ENCODE measurements at places on chromosomes 6 and 20.

DNA sequence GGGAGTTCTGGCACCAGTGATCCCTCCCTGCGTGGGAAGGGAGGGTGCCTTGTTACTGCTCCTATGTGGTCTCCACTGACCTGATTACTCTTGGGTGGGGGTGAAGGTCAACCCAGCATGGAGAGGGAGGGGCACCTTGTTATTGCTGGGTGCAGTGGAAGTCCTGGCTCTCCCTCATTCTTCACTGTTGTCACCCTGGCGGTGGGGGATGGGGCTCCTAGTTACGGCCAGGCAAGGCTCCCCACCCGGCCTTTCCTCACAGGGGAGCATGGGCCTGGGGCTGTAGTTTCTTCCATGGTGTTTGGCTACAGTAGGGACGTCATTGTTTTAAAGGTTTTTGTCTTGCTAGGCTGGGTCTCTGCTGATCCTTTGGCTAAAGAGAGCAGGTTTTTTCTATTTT is 40.8 kb downstream of the PACSIN1 start:
- no peak for DNase-seq

DNA sequence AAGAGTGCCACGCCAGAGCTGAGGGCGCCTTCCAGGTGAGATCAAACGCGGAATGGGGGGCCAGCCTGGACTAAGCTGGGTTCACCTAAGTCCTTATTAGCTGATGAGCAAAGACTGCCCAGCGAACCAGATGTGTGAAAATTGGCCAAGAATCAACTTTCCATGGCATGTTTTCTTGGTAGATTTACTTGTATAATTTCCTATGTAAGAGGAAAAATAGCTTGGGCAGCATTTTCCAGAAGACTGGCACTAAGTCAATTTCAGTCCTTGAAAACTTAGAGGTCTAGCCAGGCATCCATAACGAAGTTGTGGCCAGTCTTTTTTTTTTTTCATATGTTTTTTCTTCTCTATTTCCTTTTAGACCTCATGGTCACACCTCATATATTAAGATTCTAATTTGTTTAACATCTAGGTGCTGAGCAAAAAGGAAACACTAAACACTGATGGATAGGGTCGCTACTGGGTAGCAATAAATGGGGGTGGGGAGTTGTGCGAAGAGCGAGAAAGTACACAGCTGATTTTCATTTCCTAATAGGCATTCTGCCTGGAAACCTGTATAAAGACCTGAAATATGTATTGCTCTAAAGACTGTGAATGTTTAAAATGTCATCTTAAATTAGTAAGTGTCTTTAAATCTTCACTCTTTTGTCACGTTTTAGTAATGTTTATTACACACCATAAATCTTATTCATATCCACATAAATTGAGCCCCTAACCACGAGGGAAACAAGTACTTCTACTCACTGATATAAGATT is 188.8 kb downstream of the CD83 start:
- no peak for DNase-seq

- no peak for DNase-seq
Measured at GRCh38 chr20:50126662-50127061, 13.7 kb upstream of the UBE2V1 start.

- DNase-seq: no peak
Measured at GRCh38 chr6:111992851-111993250, 61.1 kb upstream of the CCN6 start.

- DNase-seq: no peak
Measured at GRCh38 chr6:157304899-157305663, 18.2 kb downstream of the TMEM242 start.

DNA sequence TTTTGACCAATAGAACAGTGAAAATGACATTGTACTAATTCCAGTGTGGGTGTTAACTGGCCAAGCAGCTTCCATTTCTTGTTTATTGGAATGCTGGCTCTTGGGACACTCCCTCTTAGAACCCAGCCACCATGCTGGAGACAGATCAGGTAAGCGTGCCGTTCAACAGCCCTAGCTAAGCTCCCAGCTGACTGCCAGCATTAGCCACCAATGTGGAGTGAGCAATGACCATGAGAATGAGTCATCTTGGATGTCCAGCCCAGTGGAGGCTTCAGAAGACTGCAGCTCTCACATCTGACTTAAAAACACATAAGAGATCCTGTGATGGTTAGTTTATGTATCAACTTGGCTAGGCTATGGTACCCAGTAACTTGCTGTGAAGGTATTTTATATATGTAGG is 3.0 kb upstream of the LINC00237 start:
- DNase-seq: no peak

DNA sequence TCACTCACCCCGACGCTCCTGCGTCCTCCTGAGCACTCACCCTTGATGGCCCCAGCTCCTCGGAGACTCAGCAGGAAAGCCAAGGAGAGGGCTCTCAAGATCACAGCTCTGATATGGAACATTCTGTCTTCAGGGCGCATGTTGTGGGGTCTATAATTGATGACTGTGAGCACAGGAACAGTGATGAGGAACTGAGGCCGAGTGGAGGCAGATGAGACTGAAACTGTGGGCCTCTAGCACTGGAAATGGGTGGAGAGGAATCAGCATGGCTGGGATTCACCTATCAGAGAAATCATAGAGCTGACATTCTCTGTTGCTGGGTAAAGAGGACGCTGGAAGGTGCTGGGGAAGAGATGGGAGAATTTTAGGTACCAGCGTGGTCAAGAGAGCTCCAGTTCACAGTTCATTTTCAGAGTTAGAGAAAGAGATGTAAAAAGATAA is at the start of gene HLA-DPA1:
Gene HLA-DPA1, minus strand, starts transcription at position 219 of the 441 bp plus-strand sequence.
- peak; percentile 11 for DNase-seq

GRCh38 chr6:37985355-37985754 is 165.8 kb downstream of the ZFAND3 start:
- DNase-seq: peak; percentile 13

GRCh38 chr20:49925901-49926454 is 10.2 kb upstream of the RNF114 start:
- DNase-seq: no peak

- DNase-seq: no peak
Measured at GRCh38 chr20:58605292-58606065, 45.6 kb upstream of the STX16 start.

DNA sequence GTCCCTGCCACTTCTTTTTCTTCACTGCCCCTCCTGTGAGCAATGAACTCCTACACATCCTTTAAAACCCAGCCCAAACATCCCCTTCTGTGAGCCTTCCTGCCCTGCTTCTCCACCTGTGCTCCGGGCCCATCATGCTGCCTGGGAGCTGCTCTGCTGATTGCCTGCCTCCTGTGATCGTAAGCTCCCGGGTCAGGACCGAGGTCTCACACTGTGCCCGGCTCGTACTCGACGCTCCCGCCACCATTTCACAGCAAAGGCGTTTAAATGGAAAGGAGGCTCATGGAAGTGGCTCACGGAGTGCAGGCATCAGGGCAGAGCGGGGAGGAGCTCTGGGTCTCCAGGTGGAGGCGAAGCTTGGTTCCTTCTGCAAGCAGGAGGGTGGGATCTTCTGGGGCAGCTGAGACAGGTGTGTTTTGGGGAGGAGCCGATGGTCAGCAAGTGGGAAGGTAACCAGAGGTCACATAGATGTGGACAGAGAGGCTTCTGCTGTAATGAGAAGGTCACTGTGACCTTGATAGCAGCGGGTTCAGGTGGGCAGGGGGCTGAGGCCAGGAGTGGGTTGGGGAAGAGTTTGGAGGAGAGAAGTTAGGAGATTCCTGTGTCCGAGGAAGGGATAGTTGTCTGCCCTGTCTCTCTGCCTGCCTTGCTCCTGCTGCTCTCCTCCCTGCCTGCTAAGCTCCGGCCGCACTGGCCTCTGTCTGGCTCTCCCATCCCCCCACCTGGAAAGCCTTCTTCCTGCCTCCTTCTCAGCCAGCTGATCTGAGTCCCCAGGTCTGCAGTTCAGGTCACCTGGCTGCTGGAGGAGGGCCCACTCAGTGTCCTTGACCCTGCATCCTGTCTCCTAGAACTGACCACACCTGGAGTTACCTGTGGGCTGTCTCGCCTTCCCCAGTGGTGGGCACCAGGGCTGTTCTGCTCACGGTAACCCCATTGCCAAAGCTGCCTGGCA is 52.7 kb upstream of the FRMD1 start:
- DNase-seq: no peak

DNA sequence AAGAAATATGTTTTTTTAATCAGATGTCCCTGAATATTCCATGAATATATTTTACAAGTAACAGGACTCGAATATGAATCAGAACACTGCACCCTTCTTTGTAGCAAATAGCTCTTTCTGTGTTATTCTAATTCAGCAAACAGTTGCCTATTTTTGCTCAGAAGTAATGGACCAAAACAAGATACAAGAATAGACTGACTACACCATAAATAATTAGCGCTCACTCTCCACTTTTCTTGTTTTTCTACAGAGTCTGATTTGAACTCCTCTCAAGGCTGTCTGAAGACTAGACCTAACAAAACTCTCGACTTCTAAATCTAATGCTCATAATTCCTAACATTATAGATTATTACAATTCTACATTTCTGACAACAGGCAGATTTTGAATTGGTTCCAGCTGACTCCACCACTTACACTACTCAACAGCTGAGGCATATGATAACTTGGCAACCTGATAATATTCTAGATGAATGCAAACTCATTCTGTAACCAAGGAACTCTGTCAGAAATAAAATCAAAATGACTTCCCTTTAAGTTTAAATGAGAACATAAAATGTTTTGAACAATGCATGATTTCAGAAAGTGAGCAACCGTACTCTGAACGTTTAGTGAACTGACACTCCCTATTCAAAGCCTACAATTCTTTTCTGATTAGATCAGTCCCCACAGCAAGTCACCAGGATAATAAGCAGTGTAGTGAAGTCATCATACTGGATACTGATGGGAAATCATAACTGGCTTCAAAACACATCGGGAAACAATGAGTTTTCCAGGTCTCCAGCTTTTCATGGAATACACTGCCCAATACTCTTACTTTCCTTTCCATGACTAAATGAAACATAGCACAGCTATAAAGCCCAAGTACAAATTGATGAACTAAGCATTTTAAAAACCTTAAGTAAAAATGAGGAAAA is 114.2 kb upstream of the BEND6 start:
- DNase-seq: no peak
